ENCODE measurements at places on chromosomes 16 and 17.

- no peak for DNase-seq
These were observed 772 bp upstream of the KIF22 start for GRCh38 chr16:29789775-29790182.

DNA sequence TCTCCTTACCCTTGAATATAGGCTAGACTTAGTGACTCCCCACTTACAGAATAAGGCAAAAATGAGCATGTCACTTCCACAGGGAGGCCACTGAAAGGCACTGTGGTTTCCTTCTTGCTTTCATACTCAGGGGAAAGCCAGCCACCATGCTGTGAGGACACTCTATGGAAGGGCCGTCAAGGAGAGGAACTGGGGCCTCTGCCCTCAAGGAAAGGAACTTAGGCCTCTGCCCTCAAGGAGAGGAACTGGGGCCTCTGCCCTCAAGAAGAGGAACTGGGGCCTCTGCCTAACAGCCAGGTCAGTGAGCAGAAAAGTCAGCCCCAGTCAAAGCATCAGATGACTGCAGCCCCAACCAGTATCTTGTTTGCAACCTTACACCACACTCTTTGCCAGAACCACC, 30.1 kb downstream of the VPS35 start:
- no peak for DNase-seq

DNA sequence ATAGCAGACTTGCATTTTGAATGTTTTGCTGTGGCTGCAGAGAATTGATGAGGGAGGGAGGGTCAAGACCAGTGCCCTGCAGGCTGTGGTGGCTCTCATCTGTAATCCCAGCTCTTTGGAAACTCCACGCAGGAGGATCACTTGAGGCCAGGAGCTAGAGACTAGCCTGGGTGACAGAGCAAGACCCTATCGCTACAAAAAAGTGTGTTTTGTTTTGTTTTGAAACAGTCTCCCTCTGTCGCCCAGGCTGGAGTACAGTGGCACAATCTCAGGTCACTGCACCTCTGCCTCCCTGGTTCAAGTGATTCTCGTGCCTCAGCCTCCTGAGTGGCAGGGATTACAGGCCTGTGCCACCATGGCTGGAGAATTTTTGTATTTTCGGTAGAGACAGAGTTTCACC, 1.9 kb upstream of the UBE2G1 start:
- DNase-seq, result no peak

GRCh38 chr16:4679850-4680636, 13.3 kb upstream of the NUDT16L1 start:
- DNase-seq, result peak; percentile 77

DNA sequence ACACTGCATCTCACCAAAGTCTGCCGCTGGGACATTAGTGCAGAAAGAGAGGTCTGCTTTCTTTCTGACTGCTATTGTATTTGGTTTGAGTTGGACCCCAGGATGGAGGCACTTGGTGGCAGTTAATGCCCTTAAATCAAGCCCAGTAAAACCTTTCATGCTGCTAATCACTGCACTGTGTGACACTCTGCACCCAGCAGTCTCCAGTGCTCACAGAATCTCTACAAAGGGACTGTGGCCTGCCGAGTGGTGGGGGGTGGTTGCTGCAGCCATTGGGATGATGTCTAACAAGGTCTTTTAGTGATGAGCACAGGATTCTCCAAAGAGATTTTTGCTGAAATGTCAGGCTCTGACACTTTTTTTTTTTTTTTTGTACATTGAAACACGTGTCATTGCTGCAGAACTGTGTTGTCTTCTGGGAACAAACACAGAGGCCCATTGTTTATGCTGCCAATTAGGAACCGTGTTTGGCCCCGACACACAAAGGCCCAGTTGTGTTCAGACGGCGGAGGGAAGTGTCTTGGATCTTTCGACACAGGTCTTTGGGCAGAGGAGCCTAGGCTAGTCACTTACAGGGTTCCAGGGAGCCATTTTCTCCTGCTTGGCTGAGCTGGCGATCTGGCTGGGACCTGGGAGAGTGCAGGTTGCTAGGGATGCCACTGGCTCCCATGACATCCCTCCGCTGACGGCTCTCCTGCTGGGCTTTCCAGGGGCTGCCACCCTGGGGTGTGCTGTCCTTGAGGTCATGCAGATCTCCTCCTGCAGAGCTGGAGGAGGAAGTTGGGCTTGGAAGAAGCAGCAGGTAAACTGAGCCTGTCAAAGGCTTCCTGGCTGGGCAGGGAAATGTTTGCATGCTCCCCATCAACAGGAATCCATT, 16.2 kb upstream of the TNRC6C start:
- DNase-seq, result no peak

- DNase-seq, result no peak
These were observed 331.3 kb downstream of the SEC14L1 start for GRCh38 chr17:77471984-77472461.

DNA sequence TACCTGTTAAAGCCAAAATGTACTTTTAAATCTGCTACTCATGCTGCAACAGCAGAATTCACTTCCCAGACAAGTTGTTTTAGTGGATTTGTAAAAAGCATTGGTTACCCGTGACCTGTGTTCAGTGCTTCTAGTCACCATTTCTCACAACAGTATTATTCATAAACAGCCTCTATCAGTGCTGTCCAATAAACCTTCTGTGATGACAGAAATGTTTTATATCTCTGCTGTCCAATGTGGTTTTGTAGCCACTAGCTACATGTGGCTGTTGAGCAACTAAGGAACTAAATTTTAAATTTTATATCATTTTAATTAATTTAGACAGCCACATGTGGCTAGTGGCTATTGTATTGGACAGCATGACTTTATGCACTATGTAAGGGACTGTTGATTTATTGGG, 12.6 kb downstream of the MAP3K3 start:
- no peak for DNase-seq

DNA sequence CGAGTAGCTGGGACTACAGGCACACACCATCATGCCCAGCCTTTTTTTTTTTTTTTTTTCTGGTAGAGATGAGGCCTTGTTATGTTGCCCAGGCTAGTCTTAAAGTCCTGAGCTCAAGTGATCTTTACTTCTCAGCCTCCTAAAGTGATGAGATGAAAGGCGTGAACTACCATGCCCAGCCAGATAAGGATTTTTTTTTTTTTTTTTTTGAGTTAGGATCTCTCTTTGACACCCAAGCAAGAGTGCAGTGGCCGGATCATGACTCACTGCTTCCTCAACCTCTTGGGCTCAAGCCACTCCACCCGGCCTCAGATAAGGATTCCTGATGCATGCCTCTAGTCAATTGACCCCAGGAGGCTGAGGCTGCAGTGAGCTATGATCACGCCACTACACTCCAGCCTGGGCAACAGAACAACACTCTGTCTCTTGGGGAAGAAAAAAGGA, 11.2 kb upstream of the PLEKHG4 start:
- DNase-seq, result no peak

GRCh38 chr16:69405757-69406156, 18.7 kb upstream of the CYB5B start:
- no peak for DNase-seq

DNA sequence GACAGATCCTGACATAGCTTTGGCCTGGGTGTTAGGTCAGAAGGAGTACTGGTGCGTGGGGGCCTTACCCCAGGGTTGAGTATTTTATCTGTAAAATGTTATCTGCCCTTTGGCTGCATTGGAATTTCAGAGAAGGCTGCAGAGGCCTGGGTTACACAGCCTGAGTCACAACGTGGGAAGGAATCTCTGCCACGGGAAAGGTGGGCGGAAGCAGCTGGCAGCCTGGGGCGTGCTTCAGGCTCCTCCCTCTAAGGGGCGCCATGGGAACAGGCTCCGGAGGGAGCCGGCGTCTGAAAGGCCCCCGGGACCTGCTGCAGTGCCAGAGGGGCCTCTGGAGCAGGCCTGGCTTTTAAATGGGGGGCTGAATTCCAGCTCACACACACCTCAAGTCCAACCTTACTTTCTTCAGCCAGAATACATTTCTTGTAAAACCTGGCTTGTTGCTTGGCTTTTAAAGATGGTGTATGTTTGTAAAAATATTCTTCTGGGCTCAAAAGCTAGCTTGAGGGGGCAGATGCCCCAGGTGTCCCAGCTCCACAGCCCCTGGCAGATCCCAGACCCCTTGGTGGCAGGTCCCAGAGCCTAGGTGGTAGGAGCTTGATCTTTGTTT, 142.2 kb downstream of the RAB11FIP4 start:
- no peak for DNase-seq

GRCh38 chr17:82023447-82024241, 539 bp downstream of the LRRC45 start:
- DNase-seq, result no peak

- no peak for DNase-seq
These were observed 47.6 kb downstream of the IL21R start for GRCh38 chr16:27449434-27450195.

DNA sequence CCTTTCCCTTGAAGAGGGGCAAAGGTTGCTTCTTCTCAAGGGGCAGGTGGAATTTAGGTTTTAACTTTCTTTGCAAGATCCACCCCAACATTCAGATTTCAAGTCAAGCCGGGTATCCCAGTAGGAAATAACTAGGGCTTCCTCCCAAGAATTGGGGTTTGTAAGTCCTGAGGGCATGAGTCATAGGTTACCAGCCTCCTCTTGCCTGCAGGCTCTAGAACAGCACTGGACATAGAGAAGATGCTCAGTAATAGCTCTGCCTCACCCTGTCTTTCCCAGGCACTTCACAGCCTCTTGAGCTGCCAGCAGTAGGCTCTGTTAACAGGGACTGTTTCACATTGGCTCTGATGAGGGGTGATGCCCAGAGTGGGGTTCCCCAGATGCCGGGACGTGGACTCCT, 35.8 kb upstream of the ZFP90 start:
- no peak for DNase-seq

GRCh38 chr16:13956635-13957196, 36.8 kb downstream of the ERCC4 start:
- no peak for DNase-seq

DNA sequence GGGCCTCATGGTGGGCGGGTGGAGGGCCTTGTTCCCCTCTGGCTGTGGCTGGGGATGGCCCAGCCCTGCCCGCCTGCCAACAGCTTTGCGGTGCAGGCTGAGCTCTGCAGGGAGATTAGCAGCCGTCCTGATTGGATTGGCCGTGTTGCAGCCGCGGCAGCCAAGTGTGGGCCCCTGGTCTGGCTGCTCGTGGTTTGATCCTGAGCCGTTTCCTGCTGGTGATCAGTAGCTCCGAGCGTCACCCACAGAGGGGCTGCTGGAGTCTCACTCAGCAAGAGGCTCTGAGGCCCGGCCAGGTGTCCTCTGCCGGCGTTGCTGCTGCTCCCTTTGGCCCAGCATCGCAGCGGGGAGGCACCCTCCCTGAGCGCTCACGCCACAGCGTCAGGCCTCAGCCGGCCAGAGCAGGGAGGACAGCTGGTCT, 32.5 kb downstream of the BAIAP2 start:
- no peak for DNase-seq

GRCh38 chr17:48293319-48294019, 136.5 kb downstream of the SKAP1 start:
- DNase-seq, result no peak

GRCh38 chr17:79046197-79046915, 22.4 kb downstream of the C1QTNF1 start:
- no peak for DNase-seq

- no peak for DNase-seq
These were observed 18.9 kb upstream of the HERPUD1 start for GRCh38 chr16:56912746-56913708.

DNA sequence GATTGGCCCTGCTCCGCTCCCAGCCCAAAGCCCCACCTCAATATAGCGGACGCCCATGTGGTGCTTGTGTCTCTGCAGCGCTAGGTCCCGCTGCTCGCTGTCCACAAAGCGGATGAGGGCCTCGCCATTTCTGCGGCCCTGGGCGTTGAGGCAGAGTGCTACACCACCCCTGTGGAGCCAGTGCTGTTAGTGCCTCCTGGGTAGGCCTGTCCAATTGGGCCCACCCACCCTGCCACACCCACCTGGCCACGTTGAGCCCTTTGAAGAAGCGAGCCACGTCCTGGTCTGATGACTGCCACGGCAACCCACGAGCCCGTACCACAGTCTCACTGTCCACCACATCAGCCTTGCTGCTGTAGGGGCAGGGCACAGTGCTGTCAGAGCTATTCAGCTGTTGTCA, 3.6 kb downstream of the ESRP2 start:
- no peak for DNase-seq

- DNase-seq, result no peak
These were observed 1.4 kb downstream of the GPS1 start for GRCh38 chr17:82053130-82053529.

DNA sequence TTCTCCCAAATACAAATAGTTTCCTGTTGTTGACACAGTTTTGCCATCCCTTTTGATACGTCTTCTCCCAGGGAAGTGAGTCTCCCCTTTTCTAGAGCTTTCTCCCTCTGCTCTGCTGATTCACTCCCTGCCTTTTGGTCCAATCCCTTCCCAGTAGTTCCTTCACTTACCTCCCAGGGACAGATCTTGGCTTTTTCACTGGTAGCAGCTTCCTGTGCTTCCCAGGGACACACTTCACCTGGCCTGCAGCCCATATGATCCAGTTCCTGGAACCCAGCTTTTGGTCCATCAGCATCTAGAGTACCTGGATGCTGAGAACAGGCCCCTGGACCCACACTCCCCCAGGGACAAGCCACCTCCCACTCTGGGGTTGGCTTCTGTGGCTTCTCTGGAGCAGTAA, 15.8 kb downstream of the GPR179 start:
- no peak for DNase-seq

GRCh38 chr17:57881143-57881542, 31.3 kb upstream of the MRPS23 start:
- no peak for DNase-seq

- no peak for DNase-seq
These were observed 21.1 kb downstream of the SMYD4 start for GRCh38 chr17:1808644-1809043.

- no peak for DNase-seq
These were observed 75.5 kb upstream of the TBX2 start for GRCh38 chr17:61323909-61324868.

- DNase-seq, result peak; percentile 76
These were observed 50.6 kb downstream of the CREBBP start for GRCh38 chr16:3829631-3830536.

DNA sequence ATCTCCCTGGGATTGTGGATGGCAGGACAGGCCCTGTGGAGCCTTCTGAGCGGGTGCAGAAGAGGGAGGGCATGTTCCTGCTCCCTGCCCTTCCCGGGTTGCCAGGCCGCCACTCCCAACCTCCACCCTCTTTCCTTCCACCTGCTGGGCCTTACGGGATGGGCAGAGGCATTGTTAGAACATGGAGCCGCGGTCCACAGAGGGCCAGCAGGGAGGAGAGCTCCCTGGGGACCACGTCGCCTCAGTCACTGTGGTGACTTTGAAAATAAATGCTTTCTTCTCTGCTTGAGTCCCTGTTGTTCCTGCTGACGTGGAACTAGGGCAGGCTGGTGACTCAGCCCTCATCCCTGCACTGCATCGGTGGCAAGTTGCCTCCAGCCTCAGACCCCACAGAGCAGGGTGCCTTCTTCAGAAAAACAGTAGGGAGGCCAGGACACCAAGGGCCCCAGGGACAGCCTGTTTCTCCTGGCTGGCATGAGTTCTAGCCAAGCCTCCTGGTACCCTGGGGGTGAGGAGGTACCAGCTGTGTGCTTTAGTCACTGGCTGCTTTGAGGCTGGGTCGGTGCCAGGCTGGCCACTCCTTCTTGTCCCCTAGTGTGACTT, 224.9 kb downstream of the SEC14L1 start:
- DNase-seq, result no peak

DNA sequence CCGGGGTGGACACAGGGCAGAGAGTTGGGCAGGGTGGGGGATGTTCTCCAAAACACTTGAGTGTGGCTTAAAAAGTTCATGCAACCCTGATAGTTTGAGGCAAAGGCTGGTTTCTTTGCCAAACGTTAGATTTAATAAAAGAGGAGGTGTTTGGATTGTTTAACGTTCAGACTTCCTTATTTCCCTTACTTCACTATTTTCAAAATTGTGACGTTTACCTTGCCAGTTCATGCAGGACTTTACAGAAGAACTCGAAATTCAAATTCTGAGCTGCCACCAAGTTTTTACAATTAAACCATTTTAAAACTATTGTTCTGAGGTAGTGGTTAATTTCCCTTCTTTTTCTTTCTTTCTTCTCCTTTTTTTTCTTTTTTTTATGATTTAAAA, 5.5 kb downstream of the SEC14L1 start:
- DNase-seq, result no peak
